ENCODE measurements at places on chromosomes 13 and 19.

- no peak for DNase-seq
Measured at GRCh38 chr19:7476777-7477494, 11.9 kb downstream of the PEX11G start.

DNA sequence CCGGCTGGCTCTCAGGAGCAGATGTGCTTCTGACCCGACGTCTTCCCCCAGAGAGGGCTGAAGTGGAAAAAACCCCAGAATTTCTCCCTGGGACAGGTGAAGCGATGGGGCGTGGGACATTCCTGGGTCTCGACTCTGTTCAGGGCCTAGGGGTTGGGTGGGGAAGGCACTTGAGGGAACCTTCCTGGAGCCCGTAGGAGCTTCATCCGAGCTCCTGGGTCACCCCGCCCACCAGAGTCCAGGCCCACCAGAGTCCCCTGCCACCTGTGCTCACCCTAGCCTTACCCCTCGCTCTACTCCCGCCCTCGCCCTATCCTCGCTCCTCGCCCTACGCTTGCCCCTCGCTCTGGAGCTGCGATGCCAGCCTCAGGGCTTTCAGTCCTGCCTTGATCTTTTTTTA lies 23.2 kb downstream of the EPN1 start:
- no peak for DNase-seq

GRCh38 chr13:98044301-98044700 lies 90.8 kb downstream of the IPO5 start:
- DNase-seq: no peak

GRCh38 chr19:36207605-36208252 lies 6.7 kb downstream of the ZNF565 start:
- no peak for DNase-seq

- DNase-seq: no peak
Measured at GRCh38 chr13:41512441-41512840, 55.1 kb downstream of the RGCC start.

GRCh38 chr13:52104624-52105023 lies 24.2 kb downstream of the NEK5 start:
- DNase-seq: no peak

DNA sequence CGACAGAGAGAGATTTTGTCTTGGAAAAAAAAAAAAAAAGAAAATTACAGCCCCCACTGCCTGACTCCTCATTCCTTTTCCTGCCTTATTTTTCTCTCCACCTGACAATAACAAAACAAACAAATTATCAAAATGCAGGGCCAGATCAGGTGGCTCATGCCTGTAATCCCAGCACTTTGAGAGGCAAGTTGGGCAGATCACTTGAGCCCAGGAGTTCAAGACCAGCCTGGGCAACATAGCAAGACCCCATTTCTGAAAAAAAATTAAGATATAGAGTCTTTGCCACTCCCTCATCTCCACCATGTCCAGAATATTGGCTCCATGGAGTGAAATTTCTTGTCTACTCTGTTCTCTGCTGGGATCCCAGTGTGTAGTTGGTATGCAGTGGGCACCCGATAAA lies 7.2 kb downstream of the CERS4 start:
- DNase-seq: no peak

GRCh38 chr13:40186626-40187323 lies 479.7 kb downstream of the FOXO1 start:
- no peak for DNase-seq

- DNase-seq: no peak
Measured at GRCh38 chr19:2974342-2975041, 2.9 kb upstream of the TLE6 start.

- DNase-seq: no peak
Measured at GRCh38 chr13:92354583-92354982, 872.0 kb upstream of the GPC6 start.

- DNase-seq: no peak
Measured at GRCh38 chr19:2536461-2536860, 60.5 kb downstream of the GADD45B start.

GRCh38 chr19:13022111-13022858 lies 27.0 kb downstream of the NFIX start:
- no peak for DNase-seq

DNA sequence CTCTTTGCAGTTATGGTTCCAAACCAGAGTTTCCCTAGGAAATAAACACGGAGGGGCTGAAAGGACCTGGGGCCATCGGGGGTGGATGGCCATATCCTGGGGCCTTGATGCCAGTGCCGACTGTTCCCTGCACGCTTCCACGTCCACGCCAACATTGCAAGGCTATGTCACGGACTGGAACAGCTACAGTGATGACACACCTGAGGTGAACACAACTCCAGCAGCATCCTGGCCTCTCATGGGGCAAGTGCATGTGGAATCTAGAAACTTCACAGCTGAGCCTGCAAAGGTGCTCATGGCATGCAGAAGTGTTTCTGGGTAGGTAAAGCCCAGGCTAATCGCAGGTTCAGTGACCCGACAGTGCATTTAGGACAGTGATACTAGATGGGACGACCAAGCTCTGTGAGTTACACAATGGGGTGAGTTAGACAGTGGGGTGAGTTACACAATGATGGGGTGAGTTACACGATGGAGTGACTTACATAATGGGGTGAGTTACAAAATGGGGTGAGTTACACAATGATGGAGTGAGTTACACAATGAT lies 52.0 kb upstream of the GAS6 start:
- no peak for DNase-seq

DNA sequence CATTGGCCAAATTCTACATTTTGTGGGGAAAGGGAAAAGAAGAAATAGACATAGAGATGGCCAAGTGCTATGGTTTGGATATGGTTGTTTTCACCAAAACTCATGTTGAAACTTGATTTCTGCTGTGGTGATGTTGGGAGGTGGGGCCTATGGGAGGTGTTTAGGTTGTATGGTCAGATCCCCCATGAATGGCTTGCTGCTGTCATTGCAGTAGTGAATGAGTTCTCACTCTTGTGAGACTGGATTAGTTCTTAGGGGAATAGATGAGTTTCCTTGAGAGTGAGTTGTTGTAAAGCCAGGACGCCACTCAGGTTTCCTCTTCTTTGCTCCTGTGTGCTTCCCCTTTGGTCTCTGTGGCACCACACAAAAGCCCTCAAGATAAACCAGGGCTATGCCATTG lies 242.6 kb upstream of the RFC3 start:
- DNase-seq: no peak

Data from CD4-positive, alpha-beta T cell treated with Interleukin-10 for 1 hour (primary cell).